ENCODE measurements at places on chromosomes 12 and 14. TPM values are rescaled to one million over a fixed set of nuclear protein-coding genes. Genes with fewer than 3 reads are reported as not detected.
A peak's percentile ranks its signal among the peaks of the same experiment; 100 is the strongest.

DNA sequence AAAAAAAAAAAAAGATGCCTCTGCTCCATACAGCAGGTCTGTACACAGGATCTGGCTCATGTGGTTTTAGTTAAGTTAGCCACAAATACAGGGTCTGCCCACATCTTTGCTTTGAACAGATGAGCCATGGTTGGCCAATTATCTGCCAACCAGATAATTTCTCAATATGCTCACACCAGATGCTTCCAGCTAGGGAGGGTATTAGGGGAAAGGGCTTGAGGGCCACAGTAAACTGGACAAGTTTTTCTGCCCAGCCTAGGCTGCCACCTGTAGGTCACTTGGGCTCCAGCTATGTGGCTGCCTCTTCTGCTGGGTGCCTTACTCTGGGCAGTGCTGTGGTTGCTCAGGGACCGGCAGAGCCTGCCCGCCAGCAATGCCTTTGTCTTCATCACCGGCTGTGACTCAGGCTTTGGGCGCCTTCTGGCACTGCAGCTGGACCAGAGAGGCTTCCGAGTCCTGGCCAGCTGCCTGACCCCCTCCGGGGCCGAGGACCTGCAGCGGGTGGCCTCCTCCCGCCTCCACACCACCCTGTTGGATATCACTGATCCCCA lies 776 bp downstream of the RDH5 start:
- peak; percentile 92 for DNase-seq

DNA sequence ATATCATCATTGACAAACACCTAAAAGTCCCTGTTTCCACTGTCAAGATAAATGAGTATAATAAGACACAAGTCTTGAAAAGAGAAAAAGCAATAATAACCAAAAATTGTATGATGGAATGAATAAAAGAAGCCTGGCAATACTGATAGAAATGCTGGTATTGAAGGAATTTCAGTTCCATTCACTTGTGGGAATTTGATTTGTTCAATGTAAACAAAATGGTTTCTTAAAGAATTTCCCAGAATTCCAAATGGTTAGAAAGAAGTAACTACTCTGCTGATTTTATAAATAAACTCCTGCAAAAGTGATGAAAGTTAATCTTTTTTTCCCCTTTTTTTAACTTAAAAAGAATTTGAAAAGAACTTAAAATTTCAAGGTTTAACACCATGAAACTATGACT lies 129.9 kb upstream of the PDZRN4 start:
- DNase-seq: no peak

DNA sequence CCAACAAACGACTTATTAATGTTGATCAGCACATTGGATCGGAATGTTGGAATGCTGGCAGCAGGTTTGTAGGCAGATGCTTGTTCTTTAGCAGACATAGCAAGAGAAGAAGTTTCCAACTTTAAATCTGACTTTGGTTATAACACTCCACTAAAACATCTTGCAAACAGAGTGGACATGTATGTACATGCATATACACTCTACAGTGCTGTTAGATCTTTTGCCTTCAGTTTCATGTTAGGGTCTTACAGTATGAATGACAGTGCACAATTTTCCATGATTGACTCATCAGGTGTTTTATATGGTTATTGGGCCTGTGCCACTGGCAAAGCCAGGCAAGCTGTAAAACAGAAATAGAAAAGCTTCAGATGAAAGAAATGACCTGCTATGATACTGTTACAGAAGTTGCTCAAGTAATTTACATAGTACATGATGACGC lies 14.3 kb upstream of the DHRS7 start:
- DNase-seq: peak; percentile 56

- no peak for DNase-seq
Observed at GRCh38 chr12:103268831-103269514, 226.8 kb downstream of the C12orf42 start.

DNA sequence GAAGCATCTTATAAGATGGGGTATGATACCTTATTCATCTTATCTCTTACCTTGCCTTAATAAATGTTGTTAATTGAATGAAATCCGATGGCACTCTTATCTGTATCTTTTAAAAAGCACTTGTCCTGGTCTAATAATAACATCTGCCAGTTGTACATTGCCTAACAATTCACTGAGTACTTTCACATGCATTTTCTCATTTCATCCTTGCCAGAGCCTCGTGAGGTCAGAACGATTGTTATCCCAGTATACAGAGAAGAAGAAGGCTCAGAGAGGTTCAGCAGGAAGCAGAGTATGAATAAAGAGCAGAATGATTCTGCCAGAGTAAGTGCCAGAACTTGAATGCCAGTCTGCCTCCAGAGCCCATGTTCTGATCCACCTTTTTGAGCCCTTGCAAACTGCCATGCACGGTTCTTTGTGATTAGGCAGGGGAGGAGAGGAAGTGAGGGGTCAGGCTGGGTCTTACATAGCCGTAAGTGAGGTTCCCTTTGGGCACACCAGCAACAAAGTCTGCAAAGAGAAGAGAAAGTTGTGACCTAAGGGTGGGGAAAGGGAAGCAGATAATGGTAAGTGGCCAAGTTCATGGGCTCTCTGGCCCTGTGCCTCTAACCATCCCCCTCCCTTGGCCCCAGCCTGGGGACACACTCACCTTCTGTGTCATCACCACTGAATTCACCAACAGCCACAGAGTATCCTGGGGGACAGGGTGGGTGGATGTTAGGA lies 11.7 kb downstream of the ITGA5 start:
- peak; percentile 22 for DNase-seq

- DNase-seq: no peak
Observed at GRCh38 chr12:16076970-16077522, 165.9 kb downstream of the DERA start.

DNA sequence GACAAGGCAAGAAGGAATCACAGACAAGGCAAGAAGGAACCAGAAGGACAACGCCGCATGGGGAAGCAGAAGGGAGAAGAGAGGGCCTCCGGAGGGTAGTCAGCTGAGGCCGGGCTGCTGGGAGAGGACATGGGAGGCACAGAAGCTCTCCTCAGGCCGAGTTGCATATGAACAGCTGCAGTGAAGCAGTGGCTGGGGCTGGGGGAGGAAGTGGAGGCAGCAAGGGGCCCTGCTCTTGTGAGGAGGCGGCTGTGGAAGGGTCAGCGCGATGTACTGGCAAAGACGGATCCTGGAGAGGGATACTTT lies 22.0 kb upstream of the TMEM106C start:
- DNase-seq: no peak

DNA sequence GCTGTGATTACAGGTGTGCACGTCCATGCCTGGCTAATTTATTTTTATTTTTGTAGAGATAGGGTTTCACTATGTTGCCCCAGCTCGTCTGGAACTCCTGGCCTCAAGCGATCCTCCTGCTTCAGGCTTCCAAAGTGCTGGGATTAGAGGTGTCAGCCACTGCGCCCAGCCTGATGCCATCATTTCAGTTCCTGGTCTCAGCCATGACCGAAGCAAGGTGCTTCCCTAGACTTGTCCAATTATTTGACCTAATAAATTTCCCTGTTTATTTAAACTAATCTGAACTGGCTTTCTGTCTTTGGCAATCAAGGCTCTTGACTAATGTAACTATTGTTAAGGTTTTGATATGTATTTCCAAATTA lies 24.4 kb upstream of the STK38L start:
- no peak for DNase-seq

GRCh38 chr14:44778604-44779003 lies 183.1 kb downstream of the KLHL28 start:
- DNase-seq: peak; percentile 83

- DNase-seq: peak; percentile 50
Observed at GRCh38 chr12:84756961-84757360, 155.6 kb downstream of the SLC6A15 start.

DNA sequence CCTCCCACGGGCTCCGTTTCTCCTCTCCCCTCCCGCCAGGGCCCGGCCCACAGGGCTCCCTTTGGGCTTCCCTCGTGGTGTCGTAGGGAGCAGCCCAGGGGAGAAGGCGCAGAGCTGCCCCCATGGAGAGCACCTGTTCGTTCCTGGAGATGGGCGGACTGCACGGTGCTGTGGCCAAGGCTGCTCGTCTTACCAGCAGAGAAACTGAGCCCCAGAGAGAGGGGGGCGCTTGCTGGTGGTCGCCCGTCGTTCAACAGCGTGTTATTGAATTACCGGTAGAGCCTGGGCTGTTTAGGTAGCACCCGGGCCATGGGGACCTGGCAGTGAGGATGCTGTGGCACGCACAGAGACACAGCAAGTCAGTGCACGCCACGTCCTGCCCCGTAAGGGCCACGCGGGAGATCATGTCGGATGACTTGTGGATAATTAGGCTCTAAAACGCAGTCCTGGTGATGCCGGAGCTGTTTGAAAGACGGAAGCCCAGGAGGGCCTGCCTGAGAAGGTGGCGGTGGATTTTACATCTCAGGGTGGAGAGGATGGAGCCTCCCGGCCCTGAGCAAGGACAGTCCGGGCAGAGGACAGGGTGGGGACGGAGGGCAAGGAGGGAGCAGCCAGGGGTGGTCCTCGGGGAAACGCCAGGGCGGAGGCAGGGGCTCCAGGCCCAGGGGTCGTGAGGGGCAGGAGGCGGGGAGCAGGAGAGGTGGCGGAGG lies 134.4 kb downstream of the ADGRD1 start:
- no peak for DNase-seq

- no peak for DNase-seq
Observed at GRCh38 chr12:3463921-3464320, 27.1 kb upstream of the PRMT8 start.

DNA sequence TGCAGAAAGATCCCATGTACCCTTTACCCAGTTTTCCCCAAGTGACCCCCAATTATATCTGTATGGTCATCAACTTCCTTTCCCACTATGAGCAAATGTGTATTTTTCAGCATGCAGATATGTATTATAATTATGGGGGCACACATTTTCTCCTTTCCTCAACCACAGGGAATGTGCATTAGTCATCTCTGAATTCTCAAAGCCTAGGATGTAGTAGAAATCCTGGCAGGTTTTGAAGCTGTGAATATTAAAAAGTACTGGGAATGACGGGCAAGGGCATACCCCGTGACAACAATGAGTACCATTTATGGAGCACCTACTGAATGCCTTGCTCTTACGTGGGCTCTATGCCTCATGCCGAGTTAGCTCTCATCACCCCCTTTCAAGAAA lies 71.5 kb downstream of the VWF start:
- DNase-seq: peak; percentile 39

- no peak for DNase-seq
Observed at GRCh38 chr14:65302571-65303189, 109.8 kb upstream of the FUT8 start.

GRCh38 chr12:76455582-76456345 lies 103.8 kb downstream of the OSBPL8 start:
- peak; percentile 93 for DNase-seq

DNA sequence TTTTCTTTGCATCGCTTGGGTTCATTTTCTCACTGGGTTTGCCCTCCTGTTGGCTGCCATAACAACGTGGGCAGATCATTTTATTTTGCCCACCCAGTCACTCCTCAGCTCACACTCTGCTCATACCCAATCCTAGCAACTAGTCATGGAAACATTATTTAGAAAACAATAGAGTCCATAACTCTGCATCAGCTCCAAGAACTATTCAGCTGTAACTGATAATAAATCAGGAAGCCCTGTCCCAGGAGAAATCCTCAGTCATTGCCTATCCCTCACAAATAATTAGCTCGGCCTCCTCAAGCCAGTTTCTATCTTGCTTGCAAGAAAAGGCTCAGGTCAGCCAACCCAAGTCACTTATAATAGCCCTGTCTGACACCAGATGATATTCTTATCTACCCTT lies 43.2 kb downstream of the RTN1 start:
- no peak for DNase-seq

DNA sequence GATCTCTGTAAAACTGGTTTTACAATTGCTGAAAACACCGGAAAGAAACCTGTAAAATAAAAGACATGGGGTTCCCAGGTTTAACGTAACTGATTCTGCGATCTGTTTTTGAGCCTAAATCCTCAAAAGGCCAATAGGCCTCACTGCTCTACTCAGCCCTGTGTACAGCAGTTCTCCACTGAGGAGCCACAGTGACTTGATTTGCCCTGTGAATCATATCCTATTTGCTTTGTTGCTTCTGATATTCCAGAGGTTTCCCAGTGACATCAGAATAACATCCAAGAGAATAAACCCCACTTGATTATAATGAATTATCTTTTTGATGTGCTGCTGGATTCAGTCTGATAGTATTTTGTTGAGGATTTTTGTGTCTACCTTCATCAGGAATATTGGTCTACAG lies 27.5 kb downstream of the MDM1 start:
- no peak for DNase-seq

GRCh38 chr12:62448436-62448835 lies 18.2 kb upstream of the MON2 start:
- no peak for DNase-seq

GRCh38 chr14:90781344-90781761 lies 34.9 kb downstream of the TTC7B start:
- DNase-seq: peak; percentile 66

- no peak for DNase-seq
Observed at GRCh38 chr14:96660123-96660522, 137.1 kb upstream of the VRK1 start.

- DNase-seq: no peak
Observed at GRCh38 chr14:105120056-105120455, 48.5 kb downstream of the JAG2 start.

DNA sequence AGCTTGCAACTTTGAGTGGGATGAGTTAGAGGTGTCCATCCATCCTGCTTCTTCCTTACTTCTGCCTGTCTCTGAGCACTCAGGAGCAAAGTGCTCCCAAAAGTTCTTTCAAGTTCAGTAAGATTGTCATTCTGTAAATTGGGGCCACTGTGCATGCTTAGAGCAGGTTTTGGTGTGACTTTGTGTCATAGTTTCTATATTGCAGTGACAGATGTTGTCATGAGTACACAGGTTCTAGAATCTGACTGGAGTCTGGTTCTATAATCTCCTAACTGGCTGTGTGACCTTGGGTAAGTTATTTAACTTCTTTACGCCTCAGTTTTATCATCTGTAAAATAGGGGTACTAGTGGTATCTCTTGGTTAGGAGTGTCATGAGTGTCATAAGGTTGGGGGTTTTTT lies 202.7 kb upstream of the BCL2L14 start:
- DNase-seq: no peak

DNA sequence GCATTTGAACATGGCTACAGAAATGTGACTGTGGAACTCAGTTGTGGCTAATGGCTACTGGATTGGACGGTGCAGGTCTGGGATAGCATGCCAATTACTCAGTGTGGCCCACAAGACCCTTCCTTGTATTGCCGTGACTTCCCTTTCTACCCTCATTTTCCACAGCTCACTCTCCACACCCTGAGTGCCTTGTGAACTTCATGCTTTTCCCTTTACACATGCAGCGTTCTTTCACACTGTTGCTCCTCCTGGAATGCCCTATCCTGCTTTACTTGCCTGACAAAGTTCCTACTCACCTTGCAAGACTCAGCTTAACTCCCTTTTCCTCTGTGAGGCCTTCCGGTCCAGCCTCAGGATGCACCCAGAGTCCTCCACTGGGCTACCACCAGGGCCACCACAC lies 46.8 kb upstream of the MAX start:
- no peak for DNase-seq

CLEC6A gene
- total RNA-seq: not detected

PGF gene
- 0.36 TPM for total RNA-seq

KLRB1 gene
- total RNA-seq: not detected

ARHGDIB gene
- total RNA-seq: 7.2 TPM

CDC42BPB gene
- 78.4 TPM for total RNA-seq

NGB gene
- total RNA-seq: not detected

ADCY6 gene
- 31.5 TPM for total RNA-seq

NELL2 gene
- total RNA-seq: 4.6 TPM

IL23A gene
- total RNA-seq: not detected

PRB2 gene
- total RNA-seq: not detected

FGF23 gene
- total RNA-seq: not detected

MYH6 gene
- not detected for total RNA-seq

TAPBPL gene
- 19.7 TPM for total RNA-seq
